ENCODE measurements at places on chromosomes 3 and 15.
A peak's percentile ranks its signal among the peaks of the same experiment; 100 is the strongest.

DNA sequence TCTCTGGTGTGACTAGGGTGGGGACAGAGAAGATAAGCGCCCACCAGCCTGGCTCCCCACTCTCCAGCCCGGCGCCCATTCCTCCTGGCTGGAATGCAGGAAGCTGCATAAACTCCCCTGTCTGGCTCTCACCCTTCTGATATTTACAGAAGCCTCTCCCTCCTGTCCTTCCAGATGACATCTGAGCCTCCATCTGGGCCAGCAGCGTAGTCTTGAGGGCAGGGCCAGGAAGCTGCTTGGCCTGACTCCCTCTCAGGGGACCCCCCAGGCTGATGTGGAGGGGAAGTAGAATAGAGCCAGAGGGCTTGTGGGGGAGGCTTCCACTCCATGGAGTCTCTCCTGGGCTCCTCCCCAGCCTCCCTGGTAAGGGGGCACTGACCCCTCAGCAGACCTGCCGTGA, 49.9 kb downstream of the LINGO1 start:
- no peak for DNase-seq

DNA sequence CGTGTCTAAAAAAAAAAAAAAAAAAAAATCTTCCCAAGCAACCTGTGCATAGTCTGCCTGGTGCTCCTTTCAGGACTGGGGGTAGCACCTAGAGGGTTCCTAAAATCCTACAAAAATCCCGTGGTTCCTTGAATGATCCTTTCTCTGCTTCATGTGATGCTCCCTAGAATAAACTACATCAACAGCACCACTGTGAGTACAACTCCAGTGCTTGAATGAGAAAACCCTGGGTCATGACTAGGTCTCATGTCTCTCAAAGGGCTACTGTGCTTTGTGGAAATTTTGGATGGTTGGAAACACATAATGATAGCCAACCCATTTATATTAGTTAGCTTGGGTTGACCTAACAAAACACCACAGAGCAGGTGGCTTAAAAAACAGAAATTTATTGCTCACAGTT, 243.5 kb downstream of the OPA1 start:
- no peak for DNase-seq

GRCh38 chr3:194087995-194088855, 47.7 kb upstream of the HES1 start:
- no peak for DNase-seq

GRCh38 chr3:52121813-52122212, 32.4 kb downstream of the POC1A start:
- no peak for DNase-seq

- no peak for DNase-seq
Observed at GRCh38 chr3:42632146-42632545, 21.4 kb upstream of the ZBTB47 start.

GRCh38 chr15:47778263-47778770, 61.0 kb downstream of the SEMA6D start:
- DNase-seq: no peak

- DNase-seq: no peak
Observed at GRCh38 chr15:68802373-68802772, 18.3 kb downstream of the ANP32A start.

GRCh38 chr3:38551026-38551832, 55.1 kb downstream of the EXOG start:
- DNase-seq: no peak

- DNase-seq: no peak
Observed at GRCh38 chr3:186035277-186035676, 73.6 kb downstream of the ETV5 start.

- DNase-seq: no peak
Observed at GRCh38 chr3:192825657-192826200, 91.9 kb downstream of the MB21D2 start.

- no peak for DNase-seq
Observed at GRCh38 chr3:66552846-66553245, 52.0 kb upstream of the LRIG1 start.

DNA sequence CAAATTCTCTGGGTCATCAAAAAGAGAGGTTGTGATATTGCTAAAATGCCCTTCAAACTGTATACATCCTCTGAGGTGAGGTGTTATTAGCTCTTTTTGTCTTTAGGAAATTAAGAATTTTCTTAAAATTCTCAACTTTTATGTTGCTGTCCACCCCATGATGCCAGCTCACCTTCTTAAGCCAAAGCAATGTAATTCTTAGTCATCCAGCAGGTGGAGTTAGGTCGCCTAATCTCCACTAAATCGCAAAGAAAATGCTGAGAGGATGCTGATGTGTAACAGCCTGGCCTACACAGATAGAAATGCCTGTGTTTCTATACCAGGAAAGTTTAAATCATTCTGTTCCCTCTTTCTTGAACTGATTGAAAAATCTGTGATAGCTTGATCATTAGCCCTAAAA, 770.2 kb upstream of the ALCAM start:
- DNase-seq: peak; percentile 22

- no peak for DNase-seq
Observed at GRCh38 chr3:133997871-133998635, 31.7 kb downstream of the SLCO2A1 start.

GRCh38 chr3:39154280-39155021, 1.1 kb upstream of the CSRNP1 start:
- no peak for DNase-seq

DNA sequence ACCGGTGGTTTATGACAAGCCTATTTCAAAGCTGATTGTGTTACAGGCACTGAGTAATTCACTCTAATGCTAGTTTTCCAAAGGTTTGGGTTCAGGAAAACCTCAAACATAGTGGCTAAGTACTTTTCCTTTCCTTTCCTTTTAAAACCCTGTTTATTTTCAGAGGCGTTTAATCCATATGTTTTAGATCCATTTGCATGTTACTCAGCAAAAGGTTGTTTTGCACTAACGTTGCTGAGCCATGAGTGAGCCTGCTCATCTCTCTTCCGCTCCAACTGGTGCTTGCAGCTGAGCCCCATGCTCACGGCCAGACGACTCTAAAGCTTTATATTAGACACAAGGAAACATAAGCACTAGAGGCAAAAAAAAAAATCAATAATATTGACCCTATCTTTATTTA, 9.4 kb downstream of the CEMIP start:
- DNase-seq: no peak

- no peak for DNase-seq
Observed at GRCh38 chr3:46571684-46572083, 5.6 kb upstream of the LRRC2 start.

DNA sequence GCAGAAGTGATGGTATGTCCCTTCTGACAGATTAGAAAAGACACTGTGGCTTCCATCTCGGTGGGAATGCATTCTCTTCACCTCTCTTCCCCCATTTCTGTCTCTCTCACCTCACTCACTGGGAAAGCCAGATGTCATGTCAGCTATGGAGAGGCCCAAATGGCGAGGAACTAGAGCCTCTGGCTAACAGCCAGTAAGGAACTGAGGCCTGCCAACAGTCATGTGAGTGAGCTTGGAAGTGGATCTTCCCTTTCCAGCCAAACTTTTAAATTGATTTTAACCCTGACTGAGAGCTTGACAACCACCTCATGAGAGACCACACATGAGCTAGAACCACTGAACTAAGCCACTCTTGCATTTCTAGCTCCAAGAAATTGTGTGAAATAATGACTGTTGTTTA, 35.2 kb upstream of the CDAN1 start:
- DNase-seq: no peak

GRCh38 chr15:74176262-74177214, 3.0 kb downstream of the ISLR start:
- no peak for DNase-seq

DNA sequence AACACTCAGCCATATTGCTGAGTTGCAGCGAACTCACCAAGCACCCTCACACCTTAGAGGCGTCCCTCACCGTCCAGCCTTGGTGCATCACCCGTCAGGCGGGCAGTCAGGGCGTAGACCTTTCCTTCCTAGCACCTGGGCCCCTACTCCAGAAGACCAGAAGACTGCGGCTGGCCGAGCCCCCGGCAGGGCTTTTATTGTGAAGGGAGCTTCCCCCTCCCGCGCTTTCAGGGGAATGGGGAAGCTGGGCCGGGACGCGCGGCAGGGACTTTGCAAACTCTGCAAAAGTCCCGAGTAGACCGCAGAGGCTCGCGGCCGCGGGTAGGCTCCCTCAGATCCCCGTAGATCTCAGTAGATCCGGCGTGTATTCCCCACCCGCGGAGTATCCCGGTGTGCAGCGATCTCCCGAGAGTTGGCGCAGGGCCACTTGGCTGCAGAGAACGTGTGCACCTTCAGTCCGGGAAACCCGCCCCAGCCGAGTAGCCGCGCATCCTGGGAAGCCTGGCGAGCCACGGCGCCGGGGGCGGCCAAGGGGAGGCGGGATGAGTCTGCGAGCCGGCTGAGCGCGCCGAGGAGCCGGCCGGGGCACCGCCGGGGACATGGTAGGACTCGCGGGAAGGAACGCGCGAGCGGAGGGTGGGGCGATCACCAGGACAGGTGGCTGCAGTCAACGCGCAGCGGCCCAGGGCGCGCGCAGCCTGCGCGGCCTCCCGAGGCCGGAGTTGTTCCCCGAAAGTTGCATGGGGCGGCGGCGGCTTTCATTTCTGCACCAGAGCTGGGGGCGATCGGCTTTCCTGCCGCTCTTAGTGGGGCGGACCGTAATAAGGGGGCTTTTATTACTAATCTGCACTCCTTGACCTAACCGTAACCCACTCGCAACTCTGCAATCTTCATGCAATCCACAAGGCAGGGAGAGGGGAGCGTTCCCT, at the start of gene GASK1A:
Gene GASK1A (plus strand): TSS at position 268 of the 929 bp plus-strand sequence. CDS start 332 bp downstream, at position 600.
- DNase-seq: no peak

GRCh38 chr3:124685067-124685466, 45.2 kb upstream of the UMPS start:
- no peak for DNase-seq

DNA sequence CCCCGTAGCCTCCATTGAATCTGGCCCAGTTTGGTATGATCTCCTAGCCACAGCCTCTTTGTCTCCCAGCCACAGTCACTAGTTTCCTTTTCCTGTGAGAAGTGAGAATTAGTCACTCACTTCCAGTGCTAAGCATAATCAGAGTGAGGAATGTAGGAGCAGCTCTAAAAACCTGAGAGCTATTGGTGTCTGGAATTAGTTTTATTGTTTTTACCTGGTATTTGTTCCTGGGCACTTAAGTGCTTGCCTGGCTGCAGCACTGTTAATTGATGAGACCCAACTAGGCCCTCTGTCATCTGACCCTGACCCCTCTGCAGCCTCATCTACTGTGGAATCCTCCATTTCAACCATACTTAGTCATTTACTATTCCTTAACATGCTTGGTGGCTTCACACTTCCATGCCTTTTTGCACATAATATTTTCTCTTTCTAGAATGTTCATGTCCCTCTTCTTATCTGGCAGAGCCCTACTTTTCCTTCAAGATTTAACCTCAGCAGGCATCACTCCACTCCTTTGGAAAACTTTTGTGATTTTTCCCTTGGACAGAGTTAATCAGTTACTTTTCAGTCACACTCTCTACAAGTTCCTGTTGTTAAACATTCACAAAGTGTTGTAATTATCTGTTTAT, 48.8 kb downstream of the PDE8A start:
- no peak for DNase-seq

GRCh38 chr15:28942571-28942970, 56.8 kb downstream of the APBA2 start:
- DNase-seq: no peak

- DNase-seq: no peak
Observed at GRCh38 chr15:31867536-31868442, 162.5 kb upstream of the CHRNA7 start.

GRCh38 chr3:109707617-109708016, 370.3 kb upstream of the DPPA4 start:
- DNase-seq: no peak

- no peak for DNase-seq
Observed at GRCh38 chr15:66293419-66294156, at the start of gene DIS3L. Gene DIS3L, plus strand, starts transcription at chr15:66293568. Its CDS starts 29 bp downstream, at chr15:66293597.
